ENCODE measurements at places on chromosomes 13 and 19. TPM values are rescaled to one million over a fixed set of nuclear protein-coding genes. Genes with fewer than 3 reads are reported as not detected.

The OLFM2 gene
- not detected for total RNA-seq

The CEACAM3 gene
- not detected for total RNA-seq

The ZNF846 gene
- total RNA-seq, result 1.9 TPM

The EPN1 gene
- 122 TPM for total RNA-seq

The RDH8 gene
- total RNA-seq, result not detected

The ZNF575 gene
- total RNA-seq, result not detected

The SUGP2 gene
- 39.1 TPM for total RNA-seq

The OVOL3 gene
- not detected for total RNA-seq

The NAPSA gene
- not detected for total RNA-seq
